Thyroid gland (tissue), 4 donors: ENCODE measurements at places on chromosomes 7 and 10. TPM values are rescaled to one million over a fixed set of nuclear protein-coding genes. Genes with fewer than 3 reads are reported as not detected.

The PTPRN2 gene
- total RNA-seq, result 9.9 TPM

The GBX1 gene
- total RNA-seq, result not detected

DNA sequence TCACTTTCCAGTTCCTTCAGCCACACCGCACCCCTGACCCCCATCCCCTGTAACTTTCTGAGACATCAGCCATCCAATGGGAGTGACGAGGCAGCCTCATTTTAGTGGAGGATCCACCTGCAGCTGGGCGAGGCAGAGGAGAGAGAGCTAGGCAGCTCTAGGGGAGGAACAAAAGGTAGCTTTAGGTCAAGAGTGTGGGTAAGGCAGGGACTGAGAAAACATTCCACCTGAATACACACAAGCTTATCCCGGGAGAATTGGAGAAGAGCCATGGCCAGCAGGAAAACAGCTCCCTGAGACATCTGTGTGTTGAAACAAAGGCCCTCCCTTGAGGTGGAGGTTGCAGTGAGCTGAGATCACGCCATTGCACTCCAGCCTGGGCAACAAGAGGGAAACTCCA lies 6.7 kb upstream of the KLRG2 start:
- H3K27me3 ChIP-seq, result no peaks in the 10 kb centered on the region
- no peaks in the 10 kb centered on the region for H3K36me3 ChIP-seq
- peaks cover 23% of the 10 kb centered on the region for H3K4me1 ChIP-seq
- peak; percentile 93 for DNase-seq
- peak overlapping the region; percentile 86 for H3K27ac ChIP-seq

DNA sequence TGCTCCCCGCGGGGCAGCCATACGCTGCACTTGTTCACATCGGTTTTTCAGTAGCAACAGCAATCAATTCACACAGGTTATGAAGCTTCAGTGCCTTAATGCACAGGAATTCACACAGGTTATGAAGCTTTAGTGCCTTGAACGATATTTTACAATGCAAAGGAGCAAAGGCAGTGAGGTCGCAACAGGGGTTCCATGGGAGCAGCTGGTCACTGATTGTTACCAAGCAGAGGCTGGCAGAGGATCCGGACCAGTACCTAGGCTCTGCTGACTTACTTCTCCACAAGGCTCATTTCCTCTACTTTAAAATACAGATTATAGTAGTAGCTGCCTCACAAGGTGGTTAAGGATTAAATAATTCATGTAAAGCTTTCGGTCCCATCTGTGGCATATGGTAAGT lies 95.2 kb upstream of the ODAD2 start:
- no peaks in the 10 kb centered on the region for H3K27me3 ChIP-seq
- H3K27ac ChIP-seq, result no peak overlapping the region
- H3K36me3 ChIP-seq, result no peaks in the 10 kb centered on the region

DNA sequence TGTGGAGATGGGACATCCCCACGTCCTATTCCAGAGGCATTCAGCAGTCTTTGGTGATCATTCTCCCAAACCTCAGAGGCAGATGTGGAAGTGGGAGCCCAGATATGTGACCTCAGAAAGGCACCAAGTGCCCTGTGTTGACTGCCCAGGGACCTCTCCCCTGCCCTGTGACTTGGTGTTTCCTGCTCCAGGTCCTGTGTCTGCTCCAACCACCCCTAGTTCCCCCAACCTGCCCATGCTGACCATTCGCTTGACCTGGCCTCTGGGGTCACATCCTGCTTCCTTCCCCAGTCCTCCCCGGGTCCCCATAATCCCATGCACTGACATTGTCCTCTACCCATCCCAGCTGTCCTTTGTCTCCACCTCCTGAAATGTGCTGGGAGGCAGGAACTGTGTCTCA lies 7.6 kb downstream of the CYP26A1 start:
- H3K27me3 ChIP-seq, result no peaks in the 10 kb centered on the region
- H3K4me3 ChIP-seq, result no peak overlapping the region
- no peak for DNase-seq
- no peak overlapping the region for H3K27ac ChIP-seq
- no peaks in the 10 kb centered on the region for H3K4me1 ChIP-seq
- no peaks in the 10 kb centered on the region for H3K36me3 ChIP-seq

- H3K36me3 ChIP-seq, result no peaks in the 10 kb centered on the region
- peak; percentile 20 for DNase-seq
- H3K27ac ChIP-seq, result no peak overlapping the region
- H3K27me3 ChIP-seq, result no peaks in the 10 kb centered on the region
Measured at GRCh38 chr7:38929460-38930171, 20.6 kb upstream of the VPS41 start.

GRCh38 chr7:46565253-46566096 lies 644.4 kb upstream of the IGFBP3 start:
- H3K4me1 ChIP-seq, result no peaks in the 10 kb centered on the region
- DNase-seq, result no peak
- no peaks in the 10 kb centered on the region for H3K27me3 ChIP-seq
- no peaks in the 10 kb centered on the region for H3K36me3 ChIP-seq
- H3K4me3 ChIP-seq, result no peak overlapping the region

DNA sequence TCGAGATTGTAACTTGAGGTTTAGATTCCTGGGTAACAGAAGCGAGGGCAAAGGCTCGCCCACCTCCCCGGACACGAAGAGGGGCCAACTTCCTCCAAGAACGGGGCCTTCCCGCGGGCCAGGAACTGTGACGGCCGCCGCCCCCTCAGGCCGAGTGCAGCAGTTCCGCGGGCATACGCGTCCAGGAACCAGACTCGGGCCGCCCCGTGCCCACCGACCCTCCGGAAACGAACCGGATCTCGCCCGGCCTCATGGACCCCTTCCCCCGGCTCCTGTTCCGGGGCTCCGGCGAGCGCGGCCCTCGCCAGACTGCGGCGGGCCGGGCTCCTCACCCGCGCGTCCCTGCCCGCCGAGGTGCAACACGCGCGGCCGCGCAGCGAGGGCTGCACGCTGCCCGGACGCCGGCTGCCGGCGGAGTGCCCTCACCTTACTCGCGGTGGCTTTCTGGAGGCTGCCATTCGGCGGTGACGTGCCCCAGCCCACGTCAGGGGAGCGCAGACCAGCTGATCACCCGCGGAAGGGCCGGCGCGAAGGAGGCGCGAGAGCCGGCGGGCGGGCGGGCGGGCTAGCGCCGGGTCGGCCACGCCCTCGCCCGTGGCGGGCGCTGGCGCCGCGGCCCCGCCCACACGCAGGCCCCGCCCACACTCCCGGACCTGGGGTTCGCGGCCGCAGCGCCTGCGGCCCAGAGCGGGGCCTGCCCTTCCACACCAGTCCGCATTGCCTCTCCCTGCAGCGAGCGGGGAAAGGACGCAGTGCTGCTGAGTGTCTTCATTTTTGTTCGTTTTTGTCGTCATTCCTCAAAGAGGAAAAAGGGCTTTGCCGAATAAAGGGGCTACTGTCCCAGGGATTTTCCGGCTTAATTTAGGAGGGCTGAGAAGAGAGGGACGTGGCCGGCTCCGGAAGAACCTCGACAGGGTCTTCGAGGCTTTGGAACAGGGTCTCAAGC lies at the start of gene XPNPEP1:
XPNPEP1 (minus strand) TSS at position 536 of the 946 bp plus-strand sequence; CDS start at position 458, 78 bp downstream.
- H3K27ac ChIP-seq, result peak within 1 kb of the TSS; percentile 91
- no peaks in the 10 kb centered on the region for H3K36me3 ChIP-seq
- peak; percentile 91 for DNase-seq

DNA sequence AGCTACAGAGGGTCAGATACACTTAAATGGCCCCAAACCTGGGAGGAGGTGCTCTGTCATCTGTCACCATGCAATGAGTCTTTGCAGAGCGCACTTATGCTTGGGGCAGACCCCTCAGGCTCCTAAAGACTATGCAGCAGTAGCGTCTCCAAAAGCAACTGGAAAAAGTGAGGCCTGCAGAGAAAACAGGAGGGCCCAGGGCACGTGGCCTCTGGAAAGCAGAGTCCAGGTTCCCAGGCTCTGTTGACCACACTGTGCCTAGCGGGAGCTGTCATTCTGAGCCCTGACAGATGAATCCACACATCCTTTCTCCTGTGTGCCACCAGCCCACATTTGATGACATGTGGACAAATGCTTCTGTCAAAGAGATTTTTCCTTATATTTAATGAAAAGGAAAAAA lies 66.4 kb downstream of the MINDY4 start:
- no peak for DNase-seq
- H3K27me3 ChIP-seq, result no peaks in the 10 kb centered on the region
- no peak overlapping the region for H3K4me3 ChIP-seq
- no peaks in the 10 kb centered on the region for H3K36me3 ChIP-seq
- H3K4me1 ChIP-seq, result peaks cover 19% of the 10 kb centered on the region
- no peak overlapping the region for H3K27ac ChIP-seq

DNA sequence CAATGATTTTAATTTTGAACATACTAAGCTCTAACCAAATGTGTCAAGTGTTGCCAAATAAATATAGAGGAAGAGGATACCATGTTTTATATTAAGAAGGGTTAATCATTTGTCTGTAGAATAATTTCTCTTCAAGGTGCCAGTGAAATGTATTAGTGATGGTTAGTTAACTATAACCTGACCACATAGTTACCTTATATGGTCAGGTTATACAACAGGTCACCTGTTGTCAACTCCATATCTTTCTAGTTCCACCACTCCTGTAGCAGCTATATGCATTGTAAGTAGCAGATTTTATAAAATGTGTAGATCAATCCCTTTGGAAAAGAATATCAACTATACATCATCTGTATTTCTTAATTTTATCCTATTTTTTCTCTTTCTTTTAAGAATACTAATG lies 35.1 kb downstream of the PTPRZ1 start:
- H3K4me1 ChIP-seq, result no peaks in the 10 kb centered on the region
- H3K27me3 ChIP-seq, result no peaks in the 10 kb centered on the region
- no peak overlapping the region for H3K27ac ChIP-seq
- no peak overlapping the region for H3K4me3 ChIP-seq

- H3K4me3 ChIP-seq, result no peak overlapping the region
- no peak for DNase-seq
- peaks cover 5% of the 10 kb centered on the region for H3K36me3 ChIP-seq
- H3K4me1 ChIP-seq, result no peaks in the 10 kb centered on the region
- no peaks in the 10 kb centered on the region for H3K27me3 ChIP-seq
- no peak overlapping the region for H3K27ac ChIP-seq
Measured at GRCh38 chr7:51029131-51029530, 246.4 kb upstream of the GRB10 start.

DNA sequence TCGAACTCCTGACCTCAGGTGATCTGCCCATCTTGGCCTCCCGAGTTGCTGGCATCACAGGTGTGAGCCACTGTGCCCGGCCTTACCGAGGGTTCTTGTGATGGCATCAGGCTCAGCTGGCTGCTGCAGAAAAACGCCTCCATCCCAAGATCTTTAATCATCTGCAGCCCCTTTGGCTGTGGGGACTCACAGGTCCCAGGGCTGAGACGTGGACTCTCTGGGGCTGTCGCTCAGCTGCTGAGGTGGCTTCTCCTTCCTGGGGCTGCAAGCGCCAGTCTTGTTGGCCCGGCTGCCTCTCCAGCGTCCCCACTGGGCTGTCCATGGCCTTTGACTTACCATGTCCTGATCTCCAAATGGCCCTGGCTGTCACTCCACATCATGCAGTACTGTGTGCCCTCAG lies 20.0 kb downstream of the AMZ1 start:
- no peaks in the 10 kb centered on the region for H3K27me3 ChIP-seq
- peaks cover 7% of the 10 kb centered on the region for H3K4me1 ChIP-seq
- no peak overlapping the region for H3K4me3 ChIP-seq
- H3K27ac ChIP-seq, result no peak overlapping the region
- no peaks in the 10 kb centered on the region for H3K36me3 ChIP-seq

DNA sequence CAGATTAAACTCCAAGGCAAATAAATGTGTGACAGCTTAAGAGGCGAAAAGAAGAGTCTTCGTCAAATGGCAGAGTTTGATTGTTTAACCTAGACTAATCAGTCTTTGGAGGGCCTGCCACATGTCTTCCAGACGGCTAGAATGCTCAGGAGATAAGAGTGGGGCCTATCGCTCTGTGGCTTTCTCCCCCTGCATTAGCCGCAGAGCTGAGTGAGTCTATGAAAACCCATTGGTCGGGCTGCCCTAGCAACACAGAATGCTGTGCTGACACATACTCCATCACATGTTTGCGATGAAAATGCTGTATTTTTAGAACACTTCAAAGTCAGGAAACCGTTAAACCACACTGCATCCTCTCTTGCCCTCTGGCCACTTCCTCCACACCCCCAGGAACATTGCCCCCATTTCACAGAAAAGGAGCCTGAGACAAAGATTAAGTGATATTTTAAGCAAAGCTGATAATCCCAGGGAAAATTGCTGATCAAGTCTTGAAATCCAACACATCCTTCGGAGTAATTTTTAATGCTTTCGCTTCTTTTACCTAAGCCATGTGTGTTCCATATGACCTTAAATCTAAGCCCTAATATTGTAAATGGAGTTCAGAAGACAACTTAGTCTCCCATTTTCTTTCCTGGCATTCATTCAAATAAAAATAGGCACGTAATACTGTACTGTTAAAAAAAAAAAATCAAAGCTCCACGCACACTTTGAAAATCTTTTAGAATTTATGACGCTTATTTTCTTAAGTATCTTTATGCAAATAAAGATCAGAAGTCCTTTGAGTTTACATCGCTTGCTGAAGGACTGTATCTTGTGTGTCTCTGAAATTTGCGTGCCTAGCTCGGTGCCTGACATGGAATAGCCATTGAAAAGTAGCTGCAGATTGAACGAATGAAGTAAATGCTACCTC lies 161.2 kb downstream of the CELF2 start:
- H3K27me3 ChIP-seq, result no peaks in the 10 kb centered on the region
- H3K27ac ChIP-seq, result no peak overlapping the region
- H3K4me1 ChIP-seq, result no peaks in the 10 kb centered on the region
- no peak overlapping the region for H3K4me3 ChIP-seq
- peak; percentile 15 for DNase-seq

DNA sequence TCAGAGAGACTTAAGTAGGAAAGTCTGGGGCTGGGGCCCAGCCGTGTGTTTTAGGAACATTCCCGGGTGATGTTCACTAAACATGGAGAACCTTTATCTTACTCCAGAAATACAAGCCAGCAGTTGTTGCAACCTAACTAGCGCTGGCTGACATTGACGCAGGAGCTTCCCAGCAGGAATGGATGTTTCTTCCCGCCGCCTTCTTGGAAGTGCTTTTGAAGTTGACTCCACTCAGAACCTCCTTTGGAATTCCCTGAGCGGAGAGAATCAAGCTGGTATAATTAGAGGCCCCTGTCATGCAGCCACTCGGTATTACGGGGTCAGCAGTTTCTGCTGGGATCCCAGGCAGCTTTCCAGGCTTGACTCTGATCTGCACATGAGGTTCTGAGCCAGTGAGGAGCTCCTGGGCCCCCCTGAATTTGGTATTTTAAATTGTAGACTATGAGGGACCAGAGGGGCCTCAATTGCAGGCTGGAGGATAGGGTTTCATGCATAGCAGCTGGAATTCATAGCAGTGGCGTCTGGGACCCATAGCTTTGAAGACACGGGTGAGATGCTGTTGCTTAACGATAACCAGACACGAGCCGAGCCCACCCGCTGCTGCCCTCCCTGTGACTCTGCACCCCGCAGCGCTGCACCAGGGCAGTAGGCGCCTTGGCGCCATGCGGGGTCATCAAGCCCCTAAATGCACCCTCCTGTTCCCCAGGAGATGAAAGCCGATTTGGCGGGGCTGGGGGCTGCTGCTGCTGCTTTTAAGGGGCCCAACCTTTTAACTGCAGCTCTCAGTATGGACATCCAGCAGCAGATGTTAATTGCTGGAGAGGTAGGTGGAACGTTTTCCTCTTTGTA lies 61.8 kb downstream of the EEPD1 start:
- H3K36me3 ChIP-seq, result no peaks in the 10 kb centered on the region
- H3K4me1 ChIP-seq, result no peaks in the 10 kb centered on the region
- H3K27me3 ChIP-seq, result no peaks in the 10 kb centered on the region
- no peak overlapping the region for H3K27ac ChIP-seq

- no peak for DNase-seq
- H3K27me3 ChIP-seq, result no peaks in the 10 kb centered on the region
- H3K27ac ChIP-seq, result no peak overlapping the region
- H3K4me3 ChIP-seq, result no peak overlapping the region
- no peaks in the 10 kb centered on the region for H3K36me3 ChIP-seq
Measured at GRCh38 chr10:76736392-76736791, 901.2 kb downstream of the KCNMA1 start.

- H3K27ac ChIP-seq, result no peak overlapping the region
- no peaks in the 10 kb centered on the region for H3K36me3 ChIP-seq
- no peaks in the 10 kb centered on the region for H3K27me3 ChIP-seq
- no peaks in the 10 kb centered on the region for H3K4me1 ChIP-seq
- no peak overlapping the region for H3K4me3 ChIP-seq
- no peak for DNase-seq
Measured at GRCh38 chr10:91512458-91512857, 102.3 kb downstream of the HECTD2 start.
